ENCODE measurements at places on chromosomes 1 and 21. TPM values are rescaled to one million over a fixed set of nuclear protein-coding genes. Genes with fewer than 3 reads are reported as not detected.

ATF3 gene
- 2.0 TPM for total RNA-seq

OR2T35 gene
- total RNA-seq: not detected

DBT gene
- 4.1 TPM for total RNA-seq

EVA1C gene
- total RNA-seq: 31.2 TPM

ACKR1 gene
- total RNA-seq: 0.75 TPM

FCAMR gene
- not detected for total RNA-seq

CELA3B gene
- not detected for total RNA-seq

Measured in endothelial cell of coronary artery (primary cell).